ENCODE measurements at places on chromosomes 11 and 22.

DNA sequence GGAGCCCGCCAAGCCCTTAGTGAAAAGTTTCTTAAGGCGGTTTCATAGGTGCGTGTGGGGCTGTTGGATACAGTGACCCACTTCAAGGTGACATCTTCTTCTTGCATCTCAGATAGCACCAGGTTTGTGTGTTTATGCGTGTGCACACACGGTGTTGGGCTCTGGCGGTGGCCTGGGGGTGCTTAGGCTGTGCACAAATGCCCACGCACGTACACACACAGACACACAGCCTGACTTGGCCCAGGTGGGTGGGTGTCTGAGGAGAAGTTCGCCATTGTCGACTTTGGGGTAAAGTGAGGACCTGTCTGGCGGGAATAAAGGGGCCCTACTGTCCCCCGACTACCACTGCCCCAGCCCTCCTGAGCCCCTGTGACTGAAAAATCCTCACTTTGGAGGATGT is 103.8 kb downstream of the KCNQ1 start:
- no peak for DNase-seq

GRCh38 chr11:210803-211180 is 3.3 kb downstream of the RIC8A start:
- DNase-seq, result no peak

- DNase-seq, result no peak
These were observed 766 bp upstream of the CAPRIN1 start for GRCh38 chr11:34050581-34051348.

DNA sequence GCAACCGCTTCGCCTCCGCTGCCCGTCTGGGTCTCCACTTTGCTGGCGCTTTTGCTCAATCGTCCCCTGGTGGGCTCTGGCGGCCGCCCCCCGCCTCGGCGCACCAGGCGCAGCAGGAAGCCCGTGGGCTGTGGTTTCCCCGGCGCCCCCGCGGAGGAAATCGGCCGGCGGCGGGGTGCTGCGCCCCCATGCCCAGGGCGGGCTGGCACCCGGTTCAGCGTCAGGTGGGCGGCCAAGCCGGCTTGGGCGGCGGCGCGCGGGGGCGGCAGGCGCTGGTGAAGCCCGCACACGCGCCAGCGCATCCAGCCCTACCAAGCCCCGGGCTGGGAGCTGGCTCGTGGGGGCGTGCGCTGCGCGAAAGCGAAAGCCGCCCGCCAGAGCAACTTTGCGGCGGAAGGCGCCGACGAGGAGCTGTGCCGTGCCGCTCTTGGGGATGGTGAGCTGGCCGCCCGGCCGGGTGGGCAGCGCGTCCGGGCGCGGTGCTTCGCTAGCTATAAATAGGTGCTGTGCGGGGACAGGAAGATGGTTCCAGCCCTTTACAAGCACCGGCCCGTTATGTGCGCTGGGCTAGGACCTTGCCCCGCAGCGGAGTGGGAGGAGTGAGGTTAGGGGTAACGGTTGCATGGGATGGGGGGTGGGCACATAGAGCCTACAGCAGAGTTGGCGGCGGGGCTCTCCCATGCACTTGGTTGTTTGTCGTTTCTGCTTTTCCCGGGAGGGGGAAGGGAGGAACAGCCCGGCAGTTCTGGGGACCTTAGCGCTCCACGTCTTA is 25.0 kb upstream of the SUSD2 start:
- peak; percentile 41 for DNase-seq

Data from activated CD4-positive, CD25-positive, alpha-beta regulatory T cell (primary cell).